ENCODE measurements at places on chromosomes 11 and 22. TPM values are rescaled to one million over a fixed set of nuclear protein-coding genes. Genes with fewer than 3 reads are reported as not detected.

Gene KCTD14
- 0.25 TPM for total RNA-seq

Gene TTC28
- 12.2 TPM for total RNA-seq

Gene CCDC188
- total RNA-seq = 3.5 TPM

Gene VWCE
- 2.0 TPM for total RNA-seq

Gene TRIM29
- not detected for total RNA-seq

Gene RASD2
- total RNA-seq = 0.12 TPM

Gene KIF18A
- total RNA-seq = 7.8 TPM

Gene RIBC2
- 1.2 TPM for total RNA-seq

Gene SMIM38
- total RNA-seq = 0.13 TPM

Gene HBE1
- total RNA-seq = not detected

Gene C22orf42
- not detected for total RNA-seq

Gene NPAT
- total RNA-seq = 14.7 TPM

Gene PHLDA2
- 12.6 TPM for total RNA-seq

Gene MTMR2
- 35.8 TPM for total RNA-seq

Gene HSD17B12
- total RNA-seq = 65.3 TPM

Gene ANGPTL5
- total RNA-seq = 0.92 TPM

Gene PKNOX2
- 1.1 TPM for total RNA-seq

Gene MFRP
- not detected for total RNA-seq

Gene ELFN2
- total RNA-seq = not detected

Gene CARS1
- 54.2 TPM for total RNA-seq

Gene CLTCL1
- 5.1 TPM for total RNA-seq

Gene CD6
- under 0.01 TPM for total RNA-seq

Gene LRFN4
- 13.1 TPM for total RNA-seq

Gene MS4A4A
- total RNA-seq = not detected

Gene OR8G5
- not detected for total RNA-seq

Gene GGT5
- 9.7 TPM for total RNA-seq

Gene SLC22A9
- total RNA-seq = not detected

Gene AP1B1
- 79.1 TPM for total RNA-seq

Gene PANX2
- 0.79 TPM for total RNA-seq

Gene TRIM66
- total RNA-seq = 7.8 TPM

Gene PHF21A
- total RNA-seq = 12.5 TPM

Gene PELI3
- total RNA-seq = 11.1 TPM

Gene RPUSD4
- total RNA-seq = 23.4 TPM

Gene ADAMTS8
- total RNA-seq = 0.53 TPM

Gene NXPE4
- not detected for total RNA-seq

Gene NAALAD2
- total RNA-seq = 0.13 TPM

Gene THRSP
- total RNA-seq = not detected

Gene OR6T1
- total RNA-seq = not detected

Gene KIRREL3
- total RNA-seq = not detected

Gene FOSL1
- 24.0 TPM for total RNA-seq

Gene SOX6
- 0.50 TPM for total RNA-seq

Gene CDC42EP1
- 13.6 TPM for total RNA-seq

Gene SVIP
- total RNA-seq = 9.1 TPM

All from aortic smooth muscle cell (primary cell).